ENCODE measurements at places on chromosomes 12 and 14. TPM values are rescaled to one million over a fixed set of nuclear protein-coding genes. Genes with fewer than 3 reads are reported as not detected.

ACOT4 gene
- total RNA-seq: 0.68 TPM

RASSF3 gene
- 22.1 TPM for total RNA-seq

OASL gene
- 0.23 TPM for total RNA-seq

DBX2 gene
- total RNA-seq: not detected

CLEC4D gene
- total RNA-seq: not detected

CD27 gene
- not detected for total RNA-seq

NANOG gene
- total RNA-seq: not detected

OR4N5 gene
- not detected for total RNA-seq

GLIPR1 gene
- total RNA-seq: 86.0 TPM

CD163L1 gene
- total RNA-seq: 8.1 TPM

PMCH gene
- not detected for total RNA-seq

TAS2R43 gene
- not detected for total RNA-seq

E2F7 gene
- 3.0 TPM for total RNA-seq

TXNDC16 gene
- total RNA-seq: 6.5 TPM

AJUBA gene
- total RNA-seq: 54.1 TPM

RPS6KL1 gene
- 0.35 TPM for total RNA-seq

SERPINA4 gene
- total RNA-seq: not detected

PLD4 gene
- not detected for total RNA-seq

KERA gene
- total RNA-seq: not detected

ATXN7L3B gene
- 13.1 TPM for total RNA-seq

PITPNM2 gene
- 2.5 TPM for total RNA-seq

BORCS5 gene
- total RNA-seq: 10.5 TPM

RFX4 gene
- not detected for total RNA-seq

APOF gene
- total RNA-seq: not detected

SLC10A1 gene
- total RNA-seq: not detected

TSPAN11 gene
- total RNA-seq: 1.1 TPM

FITM1 gene
- 0.23 TPM for total RNA-seq

SDR9C7 gene
- not detected for total RNA-seq

FOXM1 gene
- 3.8 TPM for total RNA-seq

Data from smooth muscle cell of the coronary artery (primary cell).